ENCODE measurements at places on chromosomes 1 and 21. TPM values are rescaled to one million over a fixed set of nuclear protein-coding genes. Genes with fewer than 3 reads are reported as not detected.

DNA sequence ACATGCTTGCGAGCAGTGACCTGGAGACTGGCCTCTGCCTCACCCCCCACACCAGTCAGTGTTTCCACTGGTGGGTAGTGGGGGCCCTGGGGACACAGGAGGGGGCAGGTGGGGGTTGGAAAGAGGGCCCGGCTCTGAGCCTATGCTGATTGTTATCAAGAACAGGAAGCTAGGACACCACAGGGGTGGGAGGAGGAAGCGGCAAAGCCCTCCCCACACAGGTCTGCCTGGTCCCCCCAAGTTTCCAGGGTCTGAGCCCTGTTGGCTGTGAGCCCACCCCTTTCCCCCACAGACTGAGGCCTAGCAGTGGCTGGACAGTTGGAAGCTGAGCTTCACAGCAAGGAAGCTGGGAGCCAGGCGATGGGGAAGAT lies 1.6 kb upstream of the PTPN7 start:
- no peak for DNase-seq

FNBP1L gene
- 23.2 TPM for total RNA-seq

GRCh38 chr1:65480684-65481405 lies 60.4 kb downstream of the LEPR start:
- DNase-seq = no peak

PLCH2 gene
- 0.30 TPM for total RNA-seq

GRCh38 chr1:107538502-107538901 lies 397.7 kb downstream of the NTNG1 start:
- DNase-seq = no peak

C1QTNF12 gene
- 3.0 TPM for total RNA-seq

- no peak for DNase-seq
Measured at GRCh38 chr1:55522353-55522903, 307.3 kb upstream of the USP24 start.

DNA sequence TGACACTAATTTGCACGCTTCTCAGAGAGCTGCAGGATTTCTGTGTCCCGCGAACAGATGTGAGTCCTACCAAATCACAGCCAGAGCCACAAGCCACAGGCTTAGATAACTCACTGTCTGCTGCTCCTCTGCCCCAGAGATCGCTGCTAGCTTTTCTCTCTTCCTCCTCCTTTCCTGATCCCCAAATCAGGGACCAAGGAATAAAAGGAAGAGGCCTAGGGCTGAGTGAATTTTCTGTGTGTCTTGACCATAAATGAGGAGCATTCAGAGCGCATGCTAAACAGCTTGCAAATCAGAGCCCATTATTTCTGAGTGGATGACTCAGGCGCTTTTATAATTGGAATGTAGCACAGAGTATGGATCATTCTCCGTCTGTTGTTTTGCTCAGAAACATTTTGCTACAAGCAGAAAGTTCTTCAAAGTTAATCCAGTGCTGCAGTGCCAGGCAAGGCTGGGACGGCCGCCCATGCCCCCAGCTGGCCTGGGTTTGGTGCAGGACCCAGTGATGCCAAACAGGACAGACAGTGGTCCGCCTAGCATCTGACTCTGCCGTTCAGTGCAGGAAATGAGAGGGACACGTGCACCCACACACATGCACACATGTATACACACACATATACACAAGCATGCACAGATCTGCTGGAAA lies 38.2 kb downstream of the KCNAB2 start:
- DNase-seq = no peak

DNA sequence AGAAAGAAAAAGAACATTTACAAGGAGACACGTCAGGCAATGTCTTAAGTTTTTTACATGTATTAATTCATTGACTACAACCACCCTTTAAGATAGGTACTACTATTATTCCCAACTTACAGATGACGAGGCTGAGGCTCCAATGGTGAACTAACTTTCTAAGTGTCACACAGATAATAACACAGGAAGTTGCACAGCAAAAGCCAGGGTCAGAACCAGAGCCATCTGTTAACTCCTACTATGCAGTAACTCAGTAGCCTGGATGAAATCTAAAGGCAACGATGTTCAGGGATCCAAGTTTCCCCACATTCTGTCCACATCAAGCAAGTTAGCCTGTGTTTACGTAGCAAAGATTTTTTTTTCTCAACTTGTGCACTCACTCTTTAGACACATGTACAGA lies 371.7 kb downstream of the PTPRC start:
- no peak for DNase-seq

DNA sequence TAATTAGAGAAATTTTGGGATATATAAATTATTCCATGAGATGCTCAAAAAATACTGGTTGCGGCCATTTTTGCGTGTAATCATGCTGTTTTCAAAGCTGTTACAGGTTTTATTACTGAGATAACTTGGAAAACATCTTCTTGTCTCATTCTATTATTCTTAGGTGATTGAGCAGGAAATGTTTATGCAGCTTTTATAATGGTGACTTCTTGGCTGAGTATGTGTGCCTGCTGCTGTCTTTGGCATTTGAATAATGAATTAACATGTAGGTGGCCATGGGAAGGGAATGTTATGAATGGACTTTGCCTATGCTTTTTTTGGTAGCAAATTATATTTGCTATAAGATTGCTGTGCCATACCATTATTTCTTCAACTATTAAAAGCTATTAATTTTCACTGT lies 52.5 kb downstream of the RASAL2 start:
- no peak for DNase-seq

ZFP69B gene
- 2.1 TPM for total RNA-seq

AIRE gene
- not detected for total RNA-seq

DNA sequence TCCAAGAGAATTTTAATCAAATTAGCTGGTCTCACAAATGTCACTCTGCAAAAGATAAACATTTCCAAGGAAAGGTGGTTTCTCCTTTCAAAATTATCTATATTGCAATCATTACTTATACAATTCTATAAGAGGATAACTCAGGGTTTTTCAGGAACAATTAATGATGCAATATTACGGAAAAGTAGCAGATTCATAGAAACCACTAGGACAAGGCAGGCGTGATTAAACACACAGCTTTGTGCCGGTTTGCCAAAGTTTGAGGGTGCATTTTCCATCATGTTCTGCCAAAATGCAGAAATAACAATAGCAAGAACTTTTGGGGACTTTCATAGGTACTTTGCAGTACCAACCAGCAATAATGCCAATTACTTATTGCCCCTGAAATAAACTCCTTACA lies 605 bp downstream of the TNFRSF9 start:
- no peak for DNase-seq

DNA sequence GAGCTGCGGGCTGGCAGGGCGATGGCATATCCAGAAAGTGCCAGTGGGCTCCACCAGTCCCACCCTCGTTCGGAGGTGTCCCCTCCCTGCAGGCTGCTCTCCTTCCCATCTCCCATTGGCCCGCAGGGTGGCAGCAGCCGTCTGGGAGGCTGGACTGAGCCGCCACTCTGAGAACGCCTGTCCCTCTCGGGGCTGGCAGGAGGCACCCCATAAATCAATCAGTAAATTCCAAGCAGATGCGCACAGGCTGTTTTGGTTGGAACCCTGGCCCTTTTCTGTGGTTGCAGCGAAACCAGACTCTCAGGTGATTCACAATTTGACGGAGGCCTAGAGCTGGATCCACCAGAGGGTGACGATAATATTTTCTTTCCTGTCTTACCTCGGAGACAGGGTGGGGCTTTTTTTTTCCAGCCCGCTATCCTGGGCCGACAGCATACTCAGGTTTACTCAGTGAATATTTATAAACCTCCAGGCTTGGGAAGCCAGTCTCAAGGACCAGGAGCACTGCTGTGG lies 99.7 kb downstream of the GLIS1 start:
- no peak for DNase-seq

GRCh38 chr1:163535807-163536206 lies 214.1 kb downstream of the NUF2 start:
- DNase-seq = no peak

- DNase-seq = no peak
Measured at GRCh38 chr1:164480285-164480907, 78.6 kb upstream of the PBX1 start.

- DNase-seq = no peak
Measured at GRCh38 chr1:160987359-160988050, 32.9 kb upstream of the ITLN2 start.

- DNase-seq = no peak
Measured at GRCh38 chr1:73040811-73041210, 758.5 kb upstream of the NEGR1 start.

GRCh38 chr1:12505639-12506280 lies 112.2 kb downstream of the DHRS3 start:
- no peak for DNase-seq

GRCh38 chr1:226967665-226968064 lies 27.6 kb downstream of the COQ8A start:
- DNase-seq = no peak

FAM163A gene
- not detected for total RNA-seq

RIMKLA gene
- total RNA-seq = 3.1 TPM

- no peak for DNase-seq
Measured at GRCh38 chr21:15986277-15986676, 256.5 kb downstream of the USP25 start.

KCNE2 gene
- 1.5 TPM for total RNA-seq

HMCN1 gene
- total RNA-seq = 5.7 TPM

DNA sequence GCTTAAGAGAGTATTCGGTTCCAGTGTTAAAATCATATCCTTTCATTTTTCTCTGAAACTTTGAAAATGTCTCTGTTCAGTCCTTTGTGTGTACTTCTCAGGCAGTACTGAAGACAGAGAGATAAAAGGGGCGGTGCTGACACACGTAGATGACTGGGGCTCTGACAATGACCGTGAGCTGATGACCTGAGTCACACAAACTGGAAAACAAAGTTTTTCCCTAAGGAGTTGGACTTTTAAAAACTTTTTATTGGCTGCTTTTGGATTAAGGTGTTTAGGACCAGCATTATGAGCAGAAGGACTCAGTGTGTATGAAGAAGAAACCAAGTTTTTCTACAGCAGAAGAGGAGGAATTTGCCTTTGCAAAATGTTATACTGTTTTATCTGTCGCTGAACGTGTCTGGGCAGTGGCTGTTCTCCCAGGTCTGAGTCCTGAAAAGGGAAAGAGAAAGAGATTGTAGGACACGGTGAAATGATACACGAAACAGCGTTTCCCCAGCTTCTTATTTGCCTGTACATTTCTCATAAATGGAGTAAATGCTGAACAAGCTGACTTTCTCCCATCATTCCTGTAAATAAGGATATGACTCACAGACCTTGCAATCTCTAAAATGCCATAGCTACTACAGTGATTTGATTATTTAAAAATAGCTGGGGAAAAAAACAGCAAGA lies 51.5 kb downstream of the MAP3K7CL start:
- DNase-seq = no peak

Data from tibial nerve (tissue), 4 donors.